ENCODE measurements at places on chromosomes 6 and 20.

GRCh38 chr6:129073691-129074395, 190.9 kb downstream of the LAMA2 start:
- no peak for DNase-seq

DNA sequence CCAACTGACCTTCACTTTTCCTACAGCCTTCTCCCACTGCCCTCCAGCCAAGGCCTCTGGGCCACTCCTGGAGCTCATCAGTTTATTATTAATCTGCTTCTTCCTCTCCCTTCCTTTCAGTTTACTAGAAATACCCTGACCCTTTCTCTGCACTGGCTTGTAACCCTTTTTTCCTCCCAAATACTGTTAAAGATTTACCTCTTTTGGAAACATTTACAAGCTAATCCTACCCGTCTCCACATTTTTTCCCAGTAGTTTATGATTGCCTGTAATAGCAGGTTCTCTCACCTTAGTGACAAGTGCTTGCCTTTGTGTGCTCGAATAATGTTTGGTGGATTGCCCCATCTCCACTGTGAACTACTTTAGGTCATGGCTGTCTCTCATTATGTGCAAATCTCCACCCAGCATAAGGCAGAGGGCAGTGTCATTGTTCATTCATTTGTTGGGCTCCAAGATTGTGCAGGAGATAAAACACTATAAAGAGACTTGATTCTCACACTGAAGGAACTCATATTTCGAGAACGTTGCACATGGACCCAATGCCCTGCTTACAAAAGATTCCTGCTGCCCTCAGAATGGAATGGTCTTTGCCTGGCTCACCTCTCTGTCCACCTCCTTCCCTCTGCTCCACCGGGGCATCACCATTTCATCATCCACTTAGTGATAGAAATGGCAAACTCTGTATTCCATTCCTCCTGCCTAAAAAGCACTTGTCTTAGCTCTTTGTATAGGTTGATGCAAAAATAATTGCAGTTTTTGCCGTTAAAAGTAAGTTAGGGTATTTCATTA, 491.1 kb downstream of the UTRN start:
- DNase-seq: no peak

DNA sequence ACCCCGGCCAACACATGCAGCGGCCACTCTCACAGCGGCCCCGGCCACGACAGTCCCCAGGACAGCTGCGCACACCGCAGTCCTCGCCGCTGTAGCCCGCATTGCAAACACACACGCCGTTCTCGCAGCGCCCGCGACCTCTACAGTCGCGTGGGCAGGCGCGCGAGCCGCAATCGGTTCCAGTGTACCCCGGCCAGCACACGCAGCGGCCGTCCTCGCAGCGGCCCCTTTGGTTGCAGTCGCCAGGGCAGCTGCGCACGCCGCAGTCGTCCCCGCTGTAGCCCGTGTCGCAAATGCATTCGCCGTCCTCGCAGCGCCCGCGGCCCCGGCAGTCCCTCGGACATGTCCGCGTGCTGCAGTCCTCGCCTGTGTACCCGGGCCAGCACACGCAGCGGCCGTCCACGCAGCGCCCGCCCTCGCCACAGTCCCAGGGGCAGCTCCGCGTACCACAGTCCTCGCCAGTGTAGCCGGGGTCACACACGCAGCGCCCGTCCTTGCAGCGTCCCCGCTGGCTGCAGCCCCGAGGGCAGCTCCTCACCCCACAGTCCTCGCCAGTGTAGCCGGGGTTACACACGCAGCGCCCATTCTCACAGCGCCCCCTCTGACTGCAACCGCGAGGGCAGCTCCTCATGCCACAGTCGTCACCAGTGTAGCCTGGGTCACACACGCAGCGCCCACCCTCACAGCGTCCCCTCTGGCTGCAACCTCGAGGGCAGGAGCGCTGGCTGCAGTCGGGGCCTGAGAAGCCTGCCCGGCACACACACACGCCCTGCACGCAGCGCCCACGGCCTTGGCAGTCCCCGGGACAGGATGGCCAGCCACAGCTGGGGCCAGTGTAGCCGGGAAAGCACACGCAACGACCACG, 12.5 kb downstream of the TNXB start:
- DNase-seq: no peak

DNA sequence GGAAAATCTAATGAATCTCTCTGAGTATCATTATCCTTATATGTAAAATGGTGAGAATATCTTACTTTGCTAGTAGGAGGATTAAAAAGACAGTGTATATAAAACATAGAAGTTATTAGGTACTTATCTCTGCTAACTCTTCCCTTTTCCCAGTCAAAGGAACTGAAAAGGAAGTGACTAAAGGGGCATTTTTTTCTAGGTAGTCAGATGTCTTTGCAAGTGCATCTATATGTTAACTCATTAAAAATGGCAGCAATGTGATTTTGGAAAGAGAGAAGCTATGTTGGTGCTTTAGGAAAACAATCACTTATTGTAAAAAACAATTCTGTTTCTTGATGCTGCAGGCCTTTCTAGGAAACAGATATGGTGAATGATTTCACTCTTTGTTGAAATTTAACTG, 180.9 kb downstream of the SAMD5 start:
- DNase-seq: no peak

- DNase-seq: no peak
Measured at GRCh38 chr20:4813076-4813862, 91.6 kb downstream of the PRND start.

DNA sequence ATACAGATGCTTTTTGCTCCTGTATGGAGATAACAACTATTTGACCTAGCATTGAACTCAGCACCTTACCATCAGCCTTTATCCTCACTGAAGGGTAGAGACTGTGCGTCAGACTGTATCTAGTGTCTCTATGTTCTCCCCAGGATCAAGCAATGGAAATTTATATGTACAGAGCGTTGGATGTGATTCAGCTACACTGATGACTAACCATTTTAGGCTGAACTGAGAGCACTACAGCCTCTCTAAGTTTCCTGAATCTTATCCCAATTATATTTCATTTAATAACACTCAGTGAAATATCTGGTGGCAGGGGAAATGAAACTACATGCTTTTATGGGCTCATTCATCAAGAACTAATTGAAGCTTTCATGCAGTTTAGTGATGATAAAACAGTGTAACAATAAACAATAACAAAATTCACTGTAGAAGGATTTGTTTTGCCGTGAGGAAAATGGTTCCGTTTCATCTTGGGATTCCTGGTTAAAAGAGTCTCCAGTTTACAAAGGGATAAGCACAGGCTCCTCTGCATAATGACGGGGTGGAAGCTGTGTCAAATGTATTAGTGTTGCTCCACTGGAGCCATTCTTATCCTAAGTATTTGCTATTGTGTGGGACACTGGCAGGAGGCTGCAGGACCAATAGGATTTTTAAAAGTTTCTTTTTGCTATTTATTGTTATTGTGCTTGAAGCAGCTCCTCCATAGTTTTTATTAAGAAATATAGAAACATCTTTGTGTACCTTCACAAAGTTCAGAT, 567.6 kb upstream of the MMS22L start:
- no peak for DNase-seq

GRCh38 chr20:8413691-8414090, 281.6 kb downstream of the PLCB1 start:
- DNase-seq: no peak

DNA sequence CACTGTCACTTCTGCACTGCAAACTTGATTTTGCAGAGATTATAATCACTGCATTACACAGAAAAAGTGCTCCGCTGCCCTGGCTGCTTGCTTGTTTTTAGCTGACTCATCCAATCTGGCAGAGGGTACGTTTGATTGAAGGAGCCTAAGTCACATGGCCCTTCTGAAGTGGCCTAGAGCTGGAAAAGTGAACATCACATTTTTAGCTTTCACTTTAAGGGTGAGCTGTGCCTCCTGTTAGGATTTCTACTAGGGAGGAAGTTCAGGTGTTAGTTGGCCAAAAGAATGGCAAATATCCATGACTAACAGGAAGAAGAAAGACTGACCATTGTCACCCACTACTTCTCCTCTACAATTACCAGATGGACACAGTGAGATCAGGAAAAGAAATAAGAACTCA, 889.1 kb upstream of the MAP3K7 start:
- DNase-seq: peak; percentile 40

GRCh38 chr20:10793766-10794165, 120.0 kb upstream of the JAG1 start:
- DNase-seq: no peak

DNA sequence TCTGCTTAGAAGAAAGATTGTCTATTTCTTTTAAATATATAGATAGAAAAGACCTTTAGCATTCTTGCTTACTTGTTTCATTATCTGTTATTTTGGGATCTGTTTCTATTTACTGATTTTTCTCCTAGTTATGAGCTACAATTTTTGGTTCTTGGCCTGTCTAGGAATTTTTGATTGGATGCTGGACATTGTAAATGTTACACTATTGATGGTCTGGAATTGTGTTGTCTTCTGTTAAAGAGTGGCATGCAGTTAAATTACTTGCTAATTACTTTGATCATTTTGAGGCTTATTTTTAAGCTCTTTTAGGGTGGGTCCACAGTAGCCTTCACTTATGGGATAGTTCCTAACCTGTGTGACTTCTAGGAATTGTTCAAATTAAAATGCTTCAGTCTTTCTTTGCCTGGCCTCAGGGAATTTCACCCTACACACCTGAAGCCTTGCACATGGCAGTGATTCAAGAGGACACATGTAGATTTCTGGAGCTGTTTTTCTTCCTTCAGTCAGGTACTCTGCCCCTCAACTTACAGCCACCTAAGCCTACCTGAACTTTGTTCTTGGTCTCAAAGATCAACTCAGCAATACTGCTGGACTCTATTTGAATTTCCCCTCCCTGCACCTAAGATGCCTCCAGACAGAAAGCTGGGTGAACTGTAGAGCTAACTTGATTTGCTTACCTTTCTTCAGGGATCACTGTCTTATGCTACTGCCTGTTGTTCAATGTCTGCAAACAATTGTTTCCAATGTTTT, 66.2 kb upstream of the NNAT start:
- DNase-seq: no peak

DNA sequence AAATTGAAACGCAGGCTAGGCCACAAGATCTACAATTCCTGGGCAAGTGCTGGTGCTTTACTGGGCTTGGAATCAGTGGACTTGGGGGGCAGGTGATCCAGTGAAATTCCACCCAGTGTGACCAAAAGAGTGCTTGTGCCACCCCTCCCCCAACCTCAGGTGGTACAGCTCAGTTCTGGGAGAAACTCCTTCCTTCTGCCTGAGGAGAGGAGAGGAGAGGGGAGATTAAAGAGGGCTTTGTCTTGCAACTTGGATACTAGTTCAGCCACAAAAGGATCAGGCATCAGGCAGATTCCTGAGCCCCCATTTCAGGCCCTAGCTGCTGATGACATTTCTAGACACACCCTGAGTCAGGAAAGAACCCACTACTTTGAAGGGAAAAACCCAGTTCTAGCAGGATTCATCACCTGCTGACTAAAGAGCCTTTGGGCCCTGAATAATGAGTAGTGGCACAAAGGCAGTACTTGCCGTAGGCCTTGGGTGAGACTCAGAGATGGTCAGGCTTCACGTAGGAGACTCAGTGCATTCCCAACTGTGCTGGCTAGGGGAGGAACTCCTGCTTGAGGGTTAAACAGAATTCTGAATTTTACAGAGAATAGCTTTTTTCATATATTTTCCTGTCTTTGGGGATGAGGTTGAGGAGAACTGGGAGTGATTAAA, 446.7 kb downstream of the BMP2 start:
- DNase-seq: no peak

DNA sequence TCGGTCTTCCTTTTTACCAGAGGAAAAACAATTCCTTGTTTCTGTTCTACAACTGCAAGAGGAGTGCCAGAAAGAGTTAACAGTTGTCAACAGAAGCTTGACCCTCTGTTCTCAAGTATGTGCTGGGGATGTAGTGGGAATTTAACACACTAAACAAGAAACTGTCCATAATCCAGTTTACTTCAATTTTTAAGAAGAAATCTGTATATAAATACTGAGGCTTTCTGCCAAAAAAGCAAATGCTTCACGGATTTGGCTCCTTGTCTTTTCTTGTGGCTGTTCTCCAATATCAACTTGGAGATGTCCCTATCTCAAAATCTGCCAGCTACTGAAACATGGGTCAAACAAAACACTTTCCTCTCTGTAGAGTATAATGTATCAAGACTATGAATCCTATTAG, 26.8 kb downstream of the REV3L start:
- peak; percentile 77 for DNase-seq

DNA sequence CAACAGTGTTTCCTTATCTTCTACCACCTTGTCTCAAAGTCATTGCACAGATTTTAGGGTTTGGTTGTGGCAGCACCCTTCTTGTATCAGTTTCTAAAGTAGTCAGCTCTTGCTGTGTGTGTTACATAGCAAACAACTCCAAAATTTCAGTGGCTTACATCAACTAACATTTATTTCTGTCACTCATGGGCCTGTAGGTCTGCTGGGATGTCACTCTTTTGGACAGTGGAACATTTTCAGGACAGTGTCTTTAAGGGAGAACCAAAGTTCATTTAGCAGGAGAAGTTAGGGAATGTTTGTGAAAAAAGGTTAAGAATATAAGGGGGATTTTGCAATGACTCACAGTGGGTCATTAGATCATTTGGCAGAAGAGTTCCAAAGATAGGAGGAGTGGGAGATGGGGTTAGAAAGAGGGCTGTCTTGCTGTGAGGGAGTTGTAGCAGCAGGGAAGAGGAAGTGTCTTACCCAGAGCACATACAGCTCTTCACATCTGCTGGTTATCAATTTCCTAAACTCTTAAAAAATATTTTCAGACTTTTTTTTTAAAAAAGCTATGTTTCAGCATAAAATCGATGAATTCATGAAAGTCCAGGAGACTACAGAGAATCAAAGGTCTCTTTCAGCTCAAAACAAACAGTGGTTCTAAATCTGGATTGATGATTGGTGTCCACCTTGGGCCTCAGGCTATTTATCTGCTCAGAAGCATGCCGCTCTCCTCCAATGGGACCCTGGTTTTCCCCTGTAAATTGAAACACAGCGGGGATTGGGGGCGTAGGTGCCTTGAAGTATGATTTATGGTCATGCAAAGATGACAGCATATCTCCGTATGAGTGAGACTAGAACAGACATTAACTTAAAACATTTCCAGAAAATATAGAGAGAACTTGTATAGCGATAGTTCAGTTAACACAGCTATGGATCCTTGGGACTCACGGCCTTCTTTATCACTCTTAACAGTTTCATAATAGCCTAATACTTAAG, 117.3 kb downstream of the B3GAT2 start:
- DNase-seq: no peak

- no peak for DNase-seq
Measured at GRCh38 chr20:11018668-11019170, 344.9 kb upstream of the JAG1 start.

DNA sequence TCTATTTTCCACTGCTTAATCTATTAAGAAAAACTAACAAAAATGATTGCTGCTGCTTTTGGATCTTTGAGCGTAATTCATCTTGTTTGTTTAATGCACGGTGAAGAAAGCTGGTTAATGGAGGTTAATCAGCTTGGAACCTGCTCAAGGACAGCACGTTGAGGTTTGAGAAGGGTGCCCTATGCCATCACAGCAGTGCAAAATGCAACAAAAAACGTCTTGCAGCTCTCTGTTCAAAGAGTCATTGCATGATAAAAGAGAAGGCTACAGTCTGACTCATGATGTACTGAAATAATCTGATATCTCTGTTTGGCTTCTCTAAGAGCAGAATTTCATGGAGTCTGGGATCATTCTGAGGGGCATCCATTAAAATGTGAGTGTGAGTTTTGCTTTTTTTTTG, 80.6 kb upstream of the PREP start:
- no peak for DNase-seq
